Right ventricle myocardium inferior (tissue), 1 donor: ENCODE measurements at places on chromosomes 12 and 14.

DNA sequence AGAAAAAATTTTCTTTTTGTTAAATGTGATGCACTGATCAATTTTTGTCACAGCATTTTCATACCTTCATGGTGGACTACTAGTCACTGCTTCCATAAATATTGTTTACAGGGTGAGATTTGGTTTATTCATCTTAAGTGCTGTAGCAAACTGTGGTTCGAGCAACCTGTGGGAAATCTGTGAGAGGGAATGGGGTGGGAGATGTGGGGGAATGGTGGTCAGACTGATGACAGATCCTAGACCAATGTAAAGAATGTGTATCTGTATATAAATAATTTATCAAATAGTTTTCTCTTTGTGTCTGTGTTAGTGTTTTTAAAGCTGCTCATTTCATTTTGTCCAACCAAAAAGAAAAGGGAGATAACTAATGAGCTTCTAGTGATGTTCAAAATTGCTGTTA is 26.7 kb downstream of the CSRP2 start:
- DNase-seq, result no peak

DNA sequence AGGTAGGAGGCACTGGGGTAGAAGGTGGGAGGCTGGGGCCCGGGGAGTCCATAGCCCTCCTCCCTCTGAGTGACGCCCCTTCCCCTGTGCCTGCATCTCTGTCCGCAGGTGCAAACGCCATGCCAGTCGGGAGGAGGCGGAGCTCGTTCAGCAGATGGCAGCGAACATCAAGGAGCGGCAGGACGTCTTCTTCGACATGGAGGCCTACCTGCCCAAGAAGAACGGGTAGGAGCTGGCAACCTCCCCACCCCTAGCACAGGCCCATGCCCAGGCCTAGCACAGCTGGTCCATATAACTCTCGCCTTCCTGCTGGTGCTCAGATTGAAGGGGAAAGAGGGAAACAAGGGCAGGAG is 35.6 kb downstream of the TMEM120B start:
- DNase-seq, result peak; percentile 21

GRCh38 chr12:51692016-51692415 is 101.0 kb downstream of the SCN8A start:
- no peak for DNase-seq

GRCh38 chr12:56884421-56884820 is 49.8 kb downstream of the SDR9C7 start:
- DNase-seq, result no peak

DNA sequence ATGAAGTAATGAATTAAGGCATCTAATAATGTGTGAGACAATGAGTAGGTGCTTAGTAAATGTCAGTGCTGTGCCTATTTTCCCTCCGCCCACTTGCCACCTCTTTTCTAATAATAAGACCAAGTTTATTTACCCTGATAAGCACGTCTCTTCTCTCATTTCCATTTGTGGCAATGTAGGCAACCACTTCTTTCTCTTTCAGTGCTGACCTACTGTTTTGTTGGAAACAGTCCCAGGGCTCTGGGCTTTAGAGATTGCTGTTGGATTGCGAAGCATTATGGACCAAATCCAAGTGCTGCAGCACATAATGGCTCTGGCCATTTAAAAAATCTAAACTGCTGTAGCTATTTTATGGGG is 141.3 kb upstream of the PLEKHG7 start:
- no peak for DNase-seq

DNA sequence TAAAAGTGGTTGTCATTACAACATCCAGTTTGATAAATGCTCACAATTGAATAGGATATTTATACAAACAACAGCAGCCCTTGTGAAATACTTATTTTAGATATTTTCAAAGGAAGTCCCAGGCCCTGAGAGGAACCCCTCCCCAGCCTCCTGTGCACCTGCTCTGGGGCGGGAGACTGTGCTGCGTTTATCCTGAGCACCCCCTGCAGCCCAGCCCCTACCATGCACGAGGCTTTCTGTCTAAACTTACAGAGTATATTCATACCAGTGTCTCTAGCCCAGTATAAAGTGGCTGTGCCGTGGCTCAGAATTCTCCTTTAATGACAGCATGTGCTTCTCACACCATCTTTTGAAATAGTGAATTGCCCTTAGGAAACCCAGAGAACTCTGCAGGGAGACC is 1084.3 kb downstream of the TMEM121 start:
- no peak for DNase-seq

DNA sequence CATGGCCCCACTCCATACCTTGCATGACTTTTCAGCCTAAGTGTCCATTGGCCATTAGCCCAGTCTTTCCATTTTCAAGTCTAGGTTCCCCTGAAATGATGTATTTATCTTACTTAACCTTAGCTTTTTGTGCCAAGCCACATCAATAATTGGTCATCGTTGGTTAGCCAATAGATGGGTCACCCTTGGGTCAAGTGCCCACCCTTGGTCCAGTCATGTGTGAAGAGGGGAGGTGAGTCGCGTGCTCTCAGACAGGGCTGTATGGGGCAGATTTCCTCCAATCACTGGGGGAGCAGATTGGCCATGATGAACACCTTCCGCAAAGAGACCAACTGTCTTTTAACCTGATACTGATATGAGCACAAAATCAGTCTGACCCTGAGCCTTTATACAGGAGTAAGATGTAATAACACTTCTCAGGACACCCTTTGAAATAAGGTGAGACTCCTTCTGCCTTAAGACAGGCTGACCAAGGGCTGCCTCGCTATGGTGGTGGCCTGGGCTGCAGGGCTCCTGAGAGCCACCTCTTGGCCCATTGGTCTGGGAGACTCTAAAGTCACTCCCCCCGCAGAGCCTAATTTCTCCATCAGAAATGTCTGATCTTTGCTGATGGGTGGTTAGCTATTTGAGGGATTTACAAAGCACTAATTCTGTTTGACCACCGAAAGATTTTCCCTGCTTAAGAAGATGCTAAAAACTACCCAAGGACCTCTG is 143.2 kb downstream of the ZFP36L1 start:
- no peak for DNase-seq

GRCh38 chr12:38465020-38465419 is 148.4 kb downstream of the ALG10B start:
- DNase-seq, result peak; percentile 22

GRCh38 chr14:96001866-96002497 is 37.2 kb upstream of the C14orf132 start:
- no peak for DNase-seq

GRCh38 chr12:113678223-113679119 is 206.8 kb upstream of the LHX5 start:
- DNase-seq, result no peak

DNA sequence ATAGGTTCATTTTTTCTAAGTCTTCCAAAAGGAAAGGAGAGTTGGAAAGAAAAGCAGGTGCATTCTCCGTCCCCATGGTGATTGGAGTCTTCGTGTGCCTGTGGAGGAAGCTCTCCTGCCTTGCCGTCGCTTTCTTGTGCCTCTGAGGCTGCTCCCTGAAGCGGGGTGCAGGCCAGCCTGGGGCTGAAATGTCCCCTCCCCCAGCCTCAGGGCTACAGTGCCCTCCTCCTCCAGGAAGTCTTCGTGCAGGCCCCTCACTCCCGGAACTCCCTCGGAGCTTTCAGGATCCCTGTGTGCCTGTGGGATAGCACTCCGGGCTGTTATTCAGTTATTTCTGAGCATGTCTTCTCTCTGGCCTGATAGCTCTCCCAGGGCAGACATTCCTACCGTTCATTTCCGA is 569.2 kb downstream of the VRK1 start:
- DNase-seq, result no peak

DNA sequence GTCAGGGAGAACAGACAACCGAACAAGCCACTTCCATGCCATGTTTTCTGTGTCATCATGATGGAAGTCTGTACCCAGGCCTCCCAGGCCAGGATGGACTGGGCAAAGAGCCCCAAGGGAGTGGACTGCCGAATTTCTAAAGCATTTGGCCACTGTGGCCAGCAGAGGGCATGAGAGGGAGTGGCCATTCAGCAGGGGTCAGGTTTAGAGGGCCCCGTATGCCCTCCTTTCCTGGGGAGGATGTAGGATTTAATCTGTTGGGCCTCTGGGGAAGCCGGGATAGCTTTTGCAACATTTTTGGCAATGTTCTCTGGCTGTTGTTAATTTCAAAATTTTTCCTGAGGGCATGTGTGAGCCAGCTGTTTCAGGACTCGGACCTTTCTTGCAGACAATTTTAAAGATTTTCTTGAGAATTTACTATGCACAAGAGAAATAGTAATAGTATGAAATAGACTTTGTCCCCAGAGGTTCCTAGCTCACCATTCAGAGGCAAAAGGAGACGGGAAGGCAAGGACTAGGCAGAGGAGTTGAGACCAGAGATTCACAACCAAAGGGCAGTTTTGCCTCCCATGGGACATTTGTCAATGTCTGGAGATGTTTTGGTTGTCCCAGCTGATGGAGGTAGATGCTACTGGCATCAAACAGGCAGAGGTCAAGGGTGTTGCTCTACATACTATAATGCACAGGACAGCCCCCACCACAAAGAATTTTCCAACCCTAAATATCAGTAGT is 18.0 kb downstream of the ACACB start:
- no peak for DNase-seq
